HL-60 (cell line): ENCODE measurements at places on chromosomes 12 and 14.

GRCh38 chr14:83779266-83779665 is 1750.7 kb upstream of the FLRT2 start:
- no peak for DNase-seq

DNA sequence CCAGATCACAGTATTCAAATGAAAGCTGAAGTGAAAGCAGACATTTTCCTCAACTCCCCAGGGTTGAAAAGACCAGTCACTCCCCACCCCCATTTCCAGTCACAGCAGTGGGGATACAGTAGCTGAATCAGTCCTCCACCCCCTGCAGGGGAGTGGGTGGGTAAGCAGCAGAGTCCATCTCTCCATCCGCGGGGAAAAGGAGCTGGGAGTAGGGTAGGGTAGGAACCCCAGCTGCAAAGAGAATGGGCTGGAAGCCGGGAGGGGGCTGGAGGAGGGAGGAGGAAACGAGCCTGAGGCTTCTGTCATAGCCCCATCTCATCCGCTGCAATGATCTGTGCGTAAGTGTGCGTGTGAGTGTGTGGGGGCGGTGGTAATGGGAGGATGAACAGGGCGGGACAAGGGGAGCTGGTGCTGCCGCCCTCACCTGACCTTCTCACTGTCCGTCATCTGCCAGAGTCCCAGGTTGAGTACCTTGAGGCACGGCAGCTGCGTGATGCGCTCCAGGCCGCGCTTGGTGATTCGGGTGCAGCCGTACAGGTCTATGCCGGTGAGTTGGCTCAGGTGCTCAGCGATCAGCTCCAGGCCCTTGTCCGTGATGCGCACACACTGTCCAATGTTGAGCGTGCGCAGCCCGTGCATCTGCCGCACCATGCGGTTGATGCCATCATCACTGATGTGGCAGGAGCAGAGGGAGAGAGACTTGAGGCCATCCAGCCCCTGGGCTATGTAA is 1.8 kb downstream of the FBXL14 start:
- no peak for DNase-seq

DNA sequence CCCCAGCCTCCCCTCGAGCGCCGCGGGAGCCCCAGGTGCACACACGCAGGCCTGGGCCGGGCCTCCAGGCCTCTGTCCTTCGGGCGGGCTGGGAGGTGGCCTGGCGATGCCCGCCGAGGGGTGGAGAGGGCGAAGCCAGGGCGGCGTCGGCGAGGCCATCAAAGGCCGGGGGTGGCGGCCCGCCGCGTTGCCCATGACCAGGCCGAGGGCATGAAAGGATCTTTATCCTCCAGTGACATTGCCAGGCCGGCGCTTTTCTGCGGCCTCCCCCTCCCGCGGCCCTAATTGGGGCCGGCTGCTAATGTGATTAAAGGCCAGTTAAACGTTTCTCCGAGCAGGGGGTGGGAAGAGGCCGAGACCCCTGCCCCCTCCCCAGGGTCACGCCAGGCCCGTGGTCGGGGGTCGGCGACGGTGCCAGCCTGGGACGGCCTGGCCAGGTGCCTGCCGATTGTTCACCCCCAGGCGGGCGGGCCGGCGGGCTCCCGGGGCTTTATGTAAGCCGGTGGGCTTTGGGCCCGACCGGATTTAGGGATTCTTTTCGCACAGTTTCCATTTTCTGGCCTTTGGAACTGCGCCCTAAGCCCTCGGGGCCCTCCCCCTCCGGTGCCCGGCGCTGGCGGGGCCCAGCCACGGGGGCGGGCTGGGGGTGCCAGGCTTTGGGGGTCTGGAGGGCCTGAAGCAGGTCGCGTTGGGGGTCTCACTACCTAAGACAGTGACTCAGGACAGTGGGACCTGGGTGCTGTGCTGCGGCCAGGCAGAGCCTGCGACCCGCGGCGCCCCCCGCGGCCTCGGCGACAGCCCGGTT is 103.2 kb upstream of the DIO3 start:
- no peak for DNase-seq

DNA sequence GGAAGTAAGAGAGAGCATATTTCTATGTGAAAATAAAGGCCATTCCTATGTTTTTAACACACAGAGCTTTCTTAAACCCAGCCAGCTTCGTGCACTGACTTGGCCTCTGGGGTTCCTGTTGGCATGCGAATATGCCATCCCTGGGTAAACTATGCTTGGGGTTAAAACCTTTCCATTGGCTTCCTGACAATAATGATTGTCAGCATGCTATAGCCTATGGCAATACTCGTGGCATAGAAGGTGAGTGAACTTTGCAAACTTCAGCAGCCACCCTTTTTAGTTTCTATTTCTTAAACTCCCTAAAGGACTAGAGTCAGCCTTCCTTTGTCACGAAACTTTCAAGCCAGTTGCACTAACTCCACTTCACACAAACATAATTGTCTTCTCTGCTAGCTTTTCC is 148.4 kb upstream of the RGS6 start:
- DNase-seq = no peak

GRCh38 chr12:28089338-28089737 is 100.9 kb upstream of the CCDC91 start:
- DNase-seq = no peak

- peak; percentile 17 for DNase-seq
Measured at GRCh38 chr12:6791931-6792520, 2.7 kb downstream of the CD4 start.

GRCh38 chr12:94982456-94982855 is 21.0 kb downstream of the NDUFA12 start:
- no peak for DNase-seq

GRCh38 chr12:30847259-30847658 is 79.3 kb upstream of the TSPAN11 start:
- peak; percentile 38 for DNase-seq

DNA sequence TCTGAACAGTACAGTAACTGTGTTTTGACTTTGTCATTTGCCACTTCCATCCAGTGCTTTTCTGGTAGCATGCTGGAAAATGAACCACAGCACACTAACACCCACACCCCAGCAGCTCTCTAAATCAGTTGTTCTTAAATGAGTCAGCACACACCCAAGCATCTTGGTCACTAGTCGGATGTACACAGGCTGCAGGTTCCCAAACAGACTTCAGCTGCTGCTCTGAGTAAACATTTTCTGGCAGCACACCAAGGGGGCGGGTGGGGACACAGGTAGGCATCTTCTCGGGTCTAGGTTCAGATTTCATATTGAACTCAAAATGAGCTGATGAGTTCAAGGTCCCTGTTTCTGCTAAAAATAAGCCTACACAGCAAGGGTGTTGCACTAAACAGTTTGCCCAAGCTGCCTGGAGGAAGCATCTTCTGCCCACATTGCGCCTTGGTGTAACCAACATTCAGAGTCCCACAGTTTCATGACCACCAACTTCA is 39.8 kb downstream of the IFNG start:
- DNase-seq = no peak

GRCh38 chr14:38721822-38722431 is 381.1 kb downstream of the SEC23A start:
- DNase-seq = peak; percentile 4

DNA sequence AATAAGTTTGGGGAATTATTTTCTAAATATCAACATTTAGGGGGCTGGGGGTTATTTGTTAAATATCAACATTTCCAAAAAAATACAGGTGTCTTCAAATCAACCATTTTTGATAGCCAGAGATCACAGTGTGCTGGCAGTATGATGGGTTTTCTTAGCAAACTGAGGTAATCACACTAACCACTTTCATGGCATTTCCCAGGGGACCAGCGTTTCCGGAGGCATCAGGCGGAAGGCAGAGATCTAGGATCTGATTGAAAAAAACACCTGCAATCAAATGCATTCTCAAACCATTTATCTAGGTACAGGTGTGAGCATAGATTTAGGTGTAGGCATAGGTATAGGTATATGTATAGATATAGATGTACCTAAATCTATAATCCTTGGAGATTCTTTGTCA is 34.6 kb downstream of the GLRX5 start:
- no peak for DNase-seq

DNA sequence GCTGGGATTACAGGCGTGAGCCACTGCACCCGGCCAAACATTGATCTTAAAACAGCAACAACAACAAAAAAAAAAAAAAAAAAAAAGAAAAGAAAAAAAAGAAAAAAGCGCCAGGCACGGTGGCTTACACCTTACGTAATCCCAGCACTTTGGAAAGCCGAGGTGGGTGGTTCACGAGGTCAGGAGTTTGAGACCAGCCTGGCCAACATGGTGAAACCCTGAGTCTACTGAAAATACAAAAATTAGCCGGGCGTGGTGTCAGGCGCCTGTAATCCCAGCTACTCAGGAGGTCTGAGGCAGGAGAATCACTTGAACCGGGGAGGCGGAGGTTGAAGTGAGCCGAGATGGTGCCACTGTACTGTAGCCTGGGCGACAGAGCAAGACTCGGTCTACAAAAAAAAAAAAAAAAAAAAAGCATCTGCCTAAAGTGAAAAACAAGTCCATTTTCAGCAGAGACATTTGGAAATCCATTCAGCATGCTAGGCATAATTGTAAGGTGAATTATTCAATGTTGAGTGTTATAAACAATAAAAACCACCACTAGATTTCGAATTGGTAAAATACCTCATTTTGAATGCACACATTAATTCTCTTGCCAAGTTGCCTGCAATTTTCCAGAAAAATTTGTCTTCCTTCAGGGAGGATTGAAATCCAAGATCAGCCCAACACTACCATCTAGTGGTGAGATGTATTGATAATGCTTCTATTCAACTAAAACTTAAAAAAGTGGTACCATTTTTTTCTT is 8.0 kb upstream of the CERS5 start:
- peak; percentile 39 for DNase-seq
